T follicular helper cell (primary cell): ENCODE measurements at places on chromosomes 2 and 18.

DNA sequence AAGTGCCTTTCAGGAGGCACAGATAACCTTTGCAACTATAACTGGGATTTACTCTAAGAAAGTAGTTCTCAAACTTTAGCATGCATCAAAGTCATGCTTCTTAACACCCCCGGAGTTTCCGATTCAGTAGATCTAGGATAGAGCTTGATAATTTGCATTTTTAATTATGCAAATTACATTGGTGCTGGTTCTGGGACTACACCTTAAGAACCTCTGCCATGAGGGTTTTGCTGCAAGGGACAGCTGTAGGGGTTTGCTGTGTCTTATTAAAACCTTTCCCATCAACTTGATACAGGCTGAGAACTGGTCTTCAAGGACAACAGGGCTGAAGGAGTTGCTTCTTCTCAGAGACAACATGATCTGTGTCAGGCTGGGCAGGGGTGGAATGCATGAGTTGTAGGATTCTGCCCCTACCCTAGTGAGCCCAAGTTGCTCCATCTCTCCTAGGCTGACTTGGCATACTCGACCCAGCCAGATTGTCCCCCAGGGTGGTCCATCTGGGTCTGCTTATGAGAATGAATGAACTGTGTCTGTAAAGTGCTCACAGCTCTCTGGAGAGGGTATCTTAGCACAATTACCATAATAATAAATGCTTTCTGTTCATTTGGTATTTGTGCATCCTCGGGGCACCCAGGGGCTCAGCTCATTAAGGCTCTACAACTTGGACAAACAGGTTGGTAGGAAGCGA lies 232.7 kb downstream of the CLIP4 start:
- DNase-seq = no peak

- no peak for DNase-seq
These were observed 35.6 kb downstream of the FAM124B start for GRCh38 chr2:224366267-224366844.

DNA sequence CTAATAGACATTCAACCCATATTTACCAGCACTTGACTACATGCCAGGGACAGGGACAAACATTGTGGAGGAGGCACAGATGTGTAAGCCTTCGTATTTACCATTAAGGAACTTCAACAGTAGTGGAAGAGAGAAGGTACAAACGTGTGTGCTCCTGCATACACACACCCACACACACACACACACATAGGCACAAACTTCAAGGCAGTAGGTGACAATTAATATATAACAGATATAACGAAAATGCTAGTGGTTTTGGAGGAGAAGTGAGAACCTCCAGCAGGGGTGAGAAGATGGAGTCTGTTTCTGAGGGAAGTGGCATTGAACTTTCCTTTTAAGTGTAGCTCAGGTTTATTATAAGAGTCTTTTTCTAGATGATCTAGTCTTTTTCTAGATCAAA lies 231.1 kb downstream of the SETBP1 start:
- DNase-seq = no peak

GRCh38 chr2:66110608-66111007 lies 324.3 kb upstream of the MEIS1 start:
- no peak for DNase-seq

- DNase-seq = no peak
These were observed 327.9 kb downstream of the LPIN1 start for GRCh38 chr2:12074126-12074844.

GRCh38 chr2:127643439-127644065 lies 2.4 kb upstream of the GPR17 start:
- no peak for DNase-seq

DNA sequence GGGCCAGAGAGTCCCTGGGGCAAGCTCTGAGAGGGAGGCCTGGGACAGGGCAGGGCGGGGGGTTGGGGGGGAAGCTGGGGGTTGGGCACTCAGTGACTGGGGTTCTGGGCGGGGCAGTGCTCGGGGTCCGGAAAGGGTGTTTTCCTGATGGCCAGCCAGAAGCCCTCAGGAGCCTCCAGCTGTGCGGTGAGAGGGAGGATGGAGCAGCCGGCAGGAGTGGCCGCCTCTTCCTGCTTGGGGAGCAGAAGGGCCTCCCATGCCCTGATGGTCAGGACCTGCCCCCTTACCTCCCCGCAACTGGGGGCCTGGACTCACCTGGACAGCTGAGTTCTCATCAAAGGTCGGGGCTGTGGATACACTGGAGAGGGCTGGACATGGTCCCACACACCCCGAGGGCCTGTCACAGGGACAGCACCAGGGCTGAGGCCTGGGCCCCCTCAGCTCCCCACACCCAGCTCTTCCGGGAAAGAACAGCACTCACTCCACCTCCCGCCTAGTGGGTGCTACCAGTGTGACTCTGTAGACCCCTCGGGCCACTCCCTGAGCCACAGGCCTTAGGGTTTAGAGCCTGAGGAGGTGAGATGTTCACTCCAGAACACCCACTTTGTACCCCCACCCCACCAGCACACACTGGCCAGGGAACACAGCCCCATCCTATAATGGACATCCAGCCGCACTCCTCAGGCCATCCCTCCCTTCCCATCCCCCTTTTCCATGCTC lies 6.7 kb downstream of the SFTPB start:
- DNase-seq = no peak

DNA sequence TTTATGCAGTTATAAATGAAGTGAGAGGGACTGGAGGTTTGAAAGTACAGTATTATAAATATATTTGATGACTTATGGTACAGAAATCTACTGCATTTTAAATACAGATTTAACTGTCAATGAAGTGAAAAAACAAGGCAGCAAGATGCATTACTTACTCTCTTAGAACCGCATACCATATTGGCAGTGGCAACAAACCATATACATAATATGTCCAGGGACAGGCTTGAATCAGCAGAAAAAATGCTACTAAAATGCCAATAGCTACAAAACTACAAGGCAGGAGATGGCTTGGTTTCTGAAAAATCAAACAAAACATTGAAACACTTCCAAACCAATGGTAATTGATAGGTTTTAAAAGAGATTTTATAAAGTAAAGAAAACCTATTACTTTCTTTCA lies 77.2 kb downstream of the PIGN start:
- DNase-seq = no peak

DNA sequence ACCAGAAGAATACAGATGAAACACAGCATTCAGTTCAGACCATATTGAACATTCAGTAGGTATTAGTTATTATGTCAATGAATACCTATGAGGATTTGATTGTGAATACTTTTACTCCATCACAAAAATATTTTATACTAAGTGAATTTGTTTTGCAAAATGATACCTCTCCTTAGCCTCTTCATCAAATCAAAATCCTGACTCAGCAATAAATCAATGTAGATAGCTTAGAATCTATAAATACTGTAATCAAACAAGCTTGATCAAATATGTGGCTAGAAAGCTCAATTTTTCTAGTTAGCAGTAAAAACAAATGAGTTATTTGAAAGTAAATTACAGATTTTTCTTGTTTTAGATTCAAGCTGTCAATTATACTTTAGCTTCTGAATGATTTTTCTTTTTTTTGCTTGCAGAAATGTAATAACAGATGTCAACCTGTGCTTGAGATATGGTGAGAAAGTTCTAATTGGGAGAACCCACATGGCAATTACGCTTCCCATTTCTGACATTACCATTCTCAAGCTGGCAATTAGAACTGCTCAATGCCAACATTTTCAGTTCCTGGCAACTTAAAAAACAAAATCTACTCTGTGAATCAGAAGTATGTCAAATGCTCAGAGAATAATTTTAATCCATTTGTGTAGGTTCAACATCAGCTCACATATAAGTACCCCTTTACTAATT lies 109.6 kb downstream of the PRELID3A start:
- no peak for DNase-seq

DNA sequence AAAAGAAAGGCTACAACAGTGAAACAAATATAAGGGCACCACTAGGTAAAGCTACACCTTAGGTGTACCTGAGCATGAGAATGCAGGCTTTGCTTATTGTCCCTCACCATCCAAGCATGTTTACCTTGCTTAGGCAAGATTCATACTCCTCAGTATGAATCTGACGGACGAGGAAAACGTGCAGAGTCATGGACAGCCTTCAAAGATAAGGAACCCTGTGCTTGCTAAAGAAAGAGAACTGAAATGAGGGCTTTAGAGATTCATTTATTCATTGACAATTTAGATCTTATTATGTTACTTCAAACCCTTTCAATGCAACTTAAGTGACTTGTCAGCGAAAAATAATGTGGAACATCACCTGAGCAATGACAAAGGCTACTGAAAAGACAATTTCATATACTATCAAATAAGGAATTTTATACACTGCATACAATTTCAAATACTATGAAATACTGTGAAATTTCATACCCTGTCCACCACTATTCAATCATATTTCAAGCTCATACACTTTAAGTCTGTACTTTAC lies 21.7 kb downstream of the CLASP1 start:
- DNase-seq = no peak

DNA sequence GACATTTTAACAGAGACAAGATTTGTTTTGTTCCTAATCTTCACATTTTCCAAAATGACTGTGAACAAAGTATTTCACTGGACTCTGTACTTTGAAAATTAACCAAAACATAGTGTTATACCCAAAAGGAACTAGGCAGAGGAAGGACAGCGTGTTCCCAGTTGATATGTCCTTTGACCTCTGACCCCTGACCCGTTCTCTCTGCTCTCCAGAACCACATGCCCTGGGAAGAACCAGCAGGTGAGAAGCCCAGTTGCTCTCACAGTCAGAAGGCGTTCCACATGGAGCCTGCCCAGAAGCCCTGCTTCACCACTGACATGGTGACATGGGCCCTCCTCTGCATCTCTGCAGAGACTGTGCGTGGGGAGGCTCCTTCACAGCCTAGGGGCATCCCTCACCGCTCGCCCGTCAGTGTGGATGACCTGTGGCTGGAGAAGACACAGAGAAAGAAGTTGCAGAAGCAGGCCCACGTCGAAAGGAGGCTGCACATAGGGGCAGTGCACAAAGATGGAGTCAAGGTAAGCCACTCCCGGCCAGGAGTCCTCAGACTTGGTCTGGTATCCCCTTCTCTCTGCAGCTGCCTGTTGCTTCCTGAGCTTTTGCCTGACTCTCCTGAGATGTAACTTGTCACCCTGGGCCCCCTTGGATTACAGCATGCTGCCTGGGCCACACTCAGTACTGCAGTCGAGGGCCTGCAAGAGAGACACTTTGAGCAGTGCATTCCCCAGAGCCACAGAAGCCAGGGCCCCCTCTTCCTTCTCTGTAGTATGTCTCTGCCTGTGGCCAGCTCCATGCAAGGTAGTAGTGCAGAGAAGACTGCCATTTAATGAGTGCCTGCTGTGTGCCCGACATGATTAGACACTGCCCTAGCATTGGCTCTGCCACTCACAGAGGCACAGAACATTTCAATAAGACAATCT lies 94.3 kb downstream of the ARHGEF4 start:
- DNase-seq = no peak

DNA sequence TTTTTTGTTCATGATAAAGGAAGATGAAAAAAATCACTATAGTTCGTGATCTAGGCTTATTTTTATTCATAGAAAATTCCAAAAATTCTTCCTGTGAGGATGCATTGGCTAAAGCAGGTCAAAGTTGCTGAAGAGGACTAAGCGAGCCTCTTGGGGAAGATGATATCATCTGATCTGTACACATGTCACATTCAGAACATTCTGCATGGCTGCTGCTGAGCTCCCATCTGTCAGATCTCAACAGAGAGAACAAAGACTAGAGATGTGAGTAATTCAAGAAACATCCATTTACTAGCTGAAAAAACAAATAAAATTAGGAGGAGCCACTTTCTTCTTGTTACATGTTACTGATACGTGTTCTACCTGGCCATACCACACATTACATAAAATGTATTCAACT lies 518.6 kb upstream of the FSIP2 start:
- DNase-seq = no peak

DNA sequence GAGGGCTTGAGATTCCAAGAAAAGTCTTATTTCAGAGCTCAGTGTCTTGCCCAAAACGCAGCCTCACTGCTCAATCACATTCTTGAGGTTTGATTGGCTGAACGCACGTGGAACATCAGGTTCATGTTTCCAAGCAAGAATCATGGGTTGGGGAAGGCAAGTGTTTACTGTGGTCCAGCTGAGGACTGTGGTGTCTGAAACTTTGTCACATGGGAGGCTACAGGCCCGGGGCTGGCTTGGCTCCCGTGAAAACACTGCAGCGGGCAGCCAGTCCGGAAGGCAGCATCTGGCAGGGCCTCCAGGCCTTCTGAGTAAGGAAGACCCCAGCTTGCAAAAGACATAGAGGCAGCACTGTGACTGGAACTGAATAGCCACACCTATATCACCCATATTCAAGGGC lies 84.7 kb downstream of the POLR1A start:
- no peak for DNase-seq

DNA sequence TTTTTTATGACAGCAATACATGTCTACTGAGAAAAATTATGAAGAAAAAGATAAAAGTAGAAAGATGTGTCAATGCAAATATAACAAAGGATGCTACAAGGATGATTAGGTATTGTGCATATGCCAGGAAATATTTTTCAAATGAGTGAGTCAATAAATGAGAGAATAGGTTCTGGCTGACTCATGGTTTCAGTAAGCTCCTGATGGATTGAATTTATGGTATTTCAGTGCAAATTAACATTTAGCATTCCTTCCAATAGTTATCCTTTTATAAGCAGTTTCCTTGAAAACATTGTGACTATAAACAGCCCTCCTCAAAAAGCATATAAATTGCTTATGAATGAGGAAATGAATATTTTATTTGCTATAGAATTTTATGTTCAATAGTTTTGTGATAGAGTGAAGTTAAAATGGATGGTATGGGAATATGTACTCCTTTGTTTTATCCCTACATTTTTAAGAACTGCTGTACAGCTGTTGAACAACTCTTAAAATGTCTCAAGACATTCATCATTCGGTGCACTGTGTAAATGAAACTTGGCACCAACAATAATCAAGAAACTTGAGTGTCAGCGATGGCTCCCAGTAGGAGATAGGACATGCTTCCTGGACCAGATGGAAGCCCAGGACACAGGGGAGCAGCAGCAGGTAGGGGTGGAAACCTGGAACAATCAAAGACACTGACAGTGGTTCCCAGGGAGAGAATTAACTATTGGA lies 144.7 kb downstream of the PMAIP1 start:
- no peak for DNase-seq

- DNase-seq = no peak
These were observed 92.9 kb downstream of the ZEB2 start for GRCh38 chr2:144426981-144427479.

DNA sequence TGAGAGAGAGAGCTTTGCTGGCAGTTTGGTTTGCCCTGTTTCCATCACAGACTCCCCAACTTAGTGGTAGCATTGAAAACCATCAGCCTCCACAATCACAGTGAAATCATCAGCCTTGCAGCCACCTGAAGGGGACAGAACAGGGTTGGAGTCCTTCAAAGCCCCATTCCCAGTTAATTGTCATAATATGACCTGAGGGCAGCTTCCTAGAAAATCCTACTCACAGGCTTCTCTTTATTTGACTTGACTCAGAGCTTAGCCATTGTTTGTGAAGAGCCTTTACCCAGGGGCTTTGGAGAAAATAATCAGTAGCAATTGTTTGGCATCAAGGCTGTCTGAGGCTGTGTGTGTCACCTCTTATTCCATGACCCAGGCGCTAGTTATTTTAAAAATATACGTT lies 308.7 kb downstream of the CBLN2 start:
- no peak for DNase-seq

DNA sequence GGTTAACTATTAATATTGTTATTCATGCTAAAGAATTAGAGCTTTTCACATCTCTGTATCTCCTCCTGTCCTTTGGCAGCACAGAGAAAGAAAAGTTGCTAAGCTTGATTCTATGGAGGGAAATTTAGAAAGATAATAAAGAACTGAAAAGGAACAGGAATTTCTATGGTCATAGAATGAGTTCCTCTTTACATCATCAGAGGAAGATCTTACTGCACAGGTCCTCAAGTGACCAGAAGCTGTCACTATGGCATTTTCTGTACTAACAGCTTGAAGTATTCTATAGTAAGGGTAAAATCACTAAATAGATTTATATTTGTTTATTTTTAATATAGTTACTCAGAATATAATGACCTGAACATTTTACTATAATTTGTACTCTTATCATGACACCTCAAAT lies 6.0 kb upstream of the PRKD3 start:
- DNase-seq = no peak
